Neural progenitor cell (in vitro differentiated cells): ENCODE measurements at places on chromosomes 2 and 18. TPM values are rescaled to one million over a fixed set of nuclear protein-coding genes. Genes with fewer than 3 reads are reported as not detected.

GREB1L gene
- 251 and 278 TPM in 2 replicates for total RNA-seq

DNA sequence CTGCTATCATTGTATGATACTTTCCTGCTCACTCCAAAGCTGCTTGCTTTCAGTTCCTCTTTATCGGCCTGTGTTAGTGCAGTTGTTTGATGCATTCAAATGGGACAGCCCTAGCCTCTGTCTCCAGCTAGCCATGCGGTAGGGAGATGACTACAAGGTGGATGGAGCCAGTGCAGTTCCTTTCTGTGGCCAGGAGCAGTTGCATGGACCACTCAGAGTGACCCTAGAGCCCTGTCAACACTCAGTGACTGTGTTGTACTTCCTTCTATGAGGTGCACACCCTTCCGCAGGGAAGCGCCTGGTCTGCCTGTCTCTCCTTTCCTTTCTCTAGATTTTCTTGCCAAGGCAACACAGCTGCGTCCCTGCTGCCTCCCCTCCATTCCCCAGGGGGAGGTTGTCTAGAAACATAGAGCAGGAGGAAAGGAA lies 33.8 kb downstream of the KCNS3 start:
- no peak overlapping the region for H3K27ac ChIP-seq
- no peak overlapping the region for H3K4me3 ChIP-seq
- no peaks in the 10 kb centered on the region for H3K36me3 ChIP-seq
- H3K4me1 ChIP-seq: no peaks in the 10 kb centered on the region

GRCh38 chr2:86226070-86226469 lies 26.8 kb downstream of the MRPL35 start:
- no peak for DNase-seq
- no peak overlapping the region for H3K27ac ChIP-seq
- H3K36me3 ChIP-seq: no peaks in the 10 kb centered on the region
- no peak overlapping the region for H3K4me3 ChIP-seq
- peaks cover 15% of the 10 kb centered on the region for H3K4me1 ChIP-seq

DNA sequence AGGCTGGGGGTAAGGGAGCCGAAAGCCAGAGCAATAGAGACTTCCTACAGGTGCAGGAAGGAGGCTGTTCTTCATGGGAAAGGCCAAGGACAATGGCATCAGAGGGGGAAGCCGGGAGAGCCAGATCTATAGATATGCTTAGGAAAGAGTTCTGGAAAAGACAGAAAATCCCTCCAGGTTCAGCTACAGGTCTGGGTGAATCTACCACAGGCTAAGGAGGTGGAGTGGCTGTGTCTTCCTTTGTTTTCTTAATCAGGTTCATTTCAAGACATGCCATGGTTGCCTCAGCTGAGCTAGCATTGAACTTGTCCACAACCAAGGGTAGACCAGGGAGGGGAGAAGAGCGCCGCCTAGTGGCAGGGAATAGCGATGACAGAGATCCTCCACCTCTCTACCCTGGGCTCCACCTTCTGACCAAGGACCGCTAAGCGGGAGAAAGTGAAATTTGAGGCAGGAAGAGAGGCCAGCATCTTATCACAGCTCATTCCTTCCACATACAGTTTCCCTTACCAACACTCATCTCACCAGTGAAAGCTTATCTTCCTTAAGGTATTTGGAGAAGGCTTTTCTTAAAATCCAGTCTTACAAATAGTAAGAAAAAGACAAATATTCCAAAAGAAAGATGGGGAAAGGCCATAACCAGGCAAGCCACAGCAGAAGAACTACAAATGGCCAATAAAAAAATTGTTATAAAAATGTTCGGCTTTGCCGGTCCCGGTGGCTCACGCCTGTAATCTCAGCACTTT lies 74.2 kb downstream of the VIT start:
- H3K27ac ChIP-seq: no peak overlapping the region
- H3K36me3 ChIP-seq: no peaks in the 10 kb centered on the region
- no peaks in the 10 kb centered on the region for H3K4me1 ChIP-seq
- H3K4me3 ChIP-seq: no peak overlapping the region

GRCh38 chr2:75986617-75987016 lies 275.9 kb upstream of the GCFC2 start:
- peaks cover 10% of the 10 kb centered on the region for H3K4me1 ChIP-seq
- no peak overlapping the region for H3K4me3 ChIP-seq
- no peak overlapping the region for H3K27ac ChIP-seq
- DNase-seq: no peak
- no peaks in the 10 kb centered on the region for H3K36me3 ChIP-seq
- H3K27me3 ChIP-seq: no peaks in the 10 kb centered on the region

UGT1A6 gene
- total RNA-seq: not detected in 2 replicates

CTIF gene
- total RNA-seq: 14.7 and 17.6 TPM in 2 replicates

DNA sequence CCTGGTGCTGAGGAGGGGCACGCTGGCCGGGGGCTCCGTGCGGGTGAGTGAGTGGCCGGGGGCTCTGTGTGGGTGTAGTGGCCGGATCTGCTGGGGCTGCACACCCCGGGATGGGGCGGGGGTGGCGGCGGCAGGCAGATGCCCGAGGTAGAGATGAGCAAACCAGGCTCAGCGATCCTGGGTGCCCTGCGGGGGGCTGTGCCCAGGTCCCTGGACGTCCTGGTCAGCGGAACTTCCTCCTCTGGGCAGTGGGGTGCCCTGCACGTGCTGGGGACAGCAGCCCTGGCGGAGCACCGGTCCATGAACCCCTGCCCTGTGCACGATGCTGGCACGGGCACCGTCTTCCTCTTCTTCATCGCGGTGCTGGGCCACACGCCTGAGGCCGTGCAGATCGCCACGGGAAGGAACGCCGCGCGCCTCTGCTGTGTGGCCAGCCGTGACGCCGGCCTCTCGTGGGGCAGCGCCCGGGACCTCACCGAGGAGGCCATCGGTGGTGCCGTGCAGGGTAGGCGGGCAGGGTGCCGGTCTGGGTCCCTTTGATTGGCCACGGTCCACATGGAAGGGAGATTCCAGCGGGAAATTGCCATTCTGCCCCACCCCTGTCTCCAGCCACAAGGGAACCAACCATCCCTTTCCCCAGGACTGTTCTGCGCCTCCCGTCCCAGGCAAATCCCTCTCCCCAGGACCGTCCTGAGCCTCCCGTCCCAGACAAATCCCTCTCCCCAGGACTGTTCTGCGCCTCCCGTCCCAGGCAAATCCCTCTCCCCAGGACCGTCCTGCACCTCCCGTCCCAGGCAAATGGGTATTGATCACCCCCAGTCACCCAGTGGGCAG lies 5.9 kb downstream of the NEU4 start:
- H3K4me3 ChIP-seq: no peak overlapping the region
- DNase-seq: peak; percentile 39
- H3K36me3 ChIP-seq: no peaks in the 10 kb centered on the region
- H3K27me3 ChIP-seq: no peaks in the 10 kb centered on the region
- peaks cover 17% of the 10 kb centered on the region for H3K4me1 ChIP-seq
- no peak overlapping the region for H3K27ac ChIP-seq

GKN1 gene
- total RNA-seq: not detected in 2 replicates

DNA sequence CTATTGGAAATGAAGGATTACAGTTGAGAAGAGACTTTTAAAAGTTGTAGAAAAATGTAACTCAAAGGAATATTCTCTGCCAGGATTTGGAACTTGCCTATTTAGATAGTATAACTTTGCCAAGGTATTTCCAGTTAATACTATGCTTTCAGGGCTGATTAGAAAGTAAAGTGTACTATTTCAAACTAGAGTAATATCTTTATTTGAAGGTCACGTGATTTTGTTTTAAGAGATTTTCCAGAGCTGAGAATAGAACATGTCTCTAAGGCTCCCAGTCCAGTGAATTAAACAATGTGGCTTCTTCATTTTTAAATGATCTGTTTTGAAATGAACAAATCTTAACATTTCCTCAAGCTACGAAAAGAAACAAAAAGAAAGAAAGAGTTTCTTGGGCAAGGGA lies 53.9 kb downstream of the CCDC148 start:
- no peak overlapping the region for H3K27ac ChIP-seq
- no peaks in the 10 kb centered on the region for H3K27me3 ChIP-seq
- H3K4me1 ChIP-seq: no peaks in the 10 kb centered on the region
- DNase-seq: no peak
- no peaks in the 10 kb centered on the region for H3K36me3 ChIP-seq
- H3K4me3 ChIP-seq: no peak overlapping the region

SRD5A2 gene
- not detected in 2 replicates for total RNA-seq

DNA sequence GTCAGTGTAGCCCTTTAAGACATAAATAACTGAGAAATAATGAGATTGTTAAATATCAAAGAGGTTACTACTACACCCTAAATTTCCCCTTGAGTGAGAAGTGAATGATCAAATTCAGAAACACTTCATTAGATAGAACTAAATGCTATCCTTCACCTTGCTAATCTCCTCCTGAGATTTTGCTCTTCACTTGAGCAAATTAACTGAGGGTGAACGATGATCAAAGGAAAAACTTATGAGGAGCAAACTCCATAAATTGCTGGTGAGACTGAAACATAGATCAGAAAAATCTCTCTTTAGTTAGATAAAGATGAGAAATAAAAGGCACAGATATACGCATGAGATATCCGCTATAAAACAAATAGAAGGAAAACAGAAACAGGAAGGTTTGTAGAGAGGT lies 63.1 kb upstream of the TANC1 start:
- H3K27me3 ChIP-seq: no peaks in the 10 kb centered on the region
- no peaks in the 10 kb centered on the region for H3K36me3 ChIP-seq
- H3K4me3 ChIP-seq: no peak overlapping the region
- H3K27ac ChIP-seq: no peak overlapping the region

LDLRAD4 gene
- 0.28 and 0.65 TPM in 2 replicates for total RNA-seq

PRR30 gene
- not detected in 2 replicates for total RNA-seq

BOLL gene
- total RNA-seq: not detected in 2 replicates

DNA sequence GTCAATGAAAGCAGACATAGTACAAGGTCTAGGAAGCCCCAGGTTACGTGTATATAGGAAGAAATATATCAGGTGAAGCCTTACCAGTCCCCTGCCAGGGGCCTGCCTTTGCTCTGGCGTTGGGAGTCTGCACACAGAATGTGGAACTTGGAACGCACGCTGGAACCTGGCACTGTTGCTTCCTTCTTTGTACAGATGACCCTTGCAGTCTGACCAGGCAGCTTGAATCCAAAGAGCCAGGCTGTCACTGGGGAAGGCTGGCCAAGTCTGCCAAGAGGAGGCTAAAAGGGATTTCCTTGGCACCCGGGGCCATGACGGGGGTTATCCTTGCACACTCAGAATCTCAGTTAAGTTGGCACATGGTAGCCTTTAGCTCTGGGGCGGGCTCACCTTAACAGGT lies 39.5 kb downstream of the TMEM247 start:
- no peaks in the 10 kb centered on the region for H3K4me1 ChIP-seq
- H3K4me3 ChIP-seq: no peak overlapping the region
- no peak for DNase-seq
- H3K36me3 ChIP-seq: no peaks in the 10 kb centered on the region

MERTK gene
- 4.6 and 6.1 TPM in 2 replicates for total RNA-seq

GLI2 gene
- 9.4 and 39.6 TPM in 2 replicates for total RNA-seq

GRCh38 chr2:72032481-72033041 lies 115.1 kb downstream of the CYP26B1 start:
- H3K4me1 ChIP-seq: no peaks in the 10 kb centered on the region
- DNase-seq: no peak
- no peaks in the 10 kb centered on the region for H3K27me3 ChIP-seq
- no peak overlapping the region for H3K27ac ChIP-seq
- H3K4me3 ChIP-seq: no peak overlapping the region

- H3K27me3 ChIP-seq: no peaks in the 10 kb centered on the region
- DNase-seq: no peak
- H3K27ac ChIP-seq: no peak overlapping the region
- no peaks in the 10 kb centered on the region for H3K4me1 ChIP-seq
- no peak overlapping the region for H3K4me3 ChIP-seq
- no peaks in the 10 kb centered on the region for H3K36me3 ChIP-seq
Observed at GRCh38 chr2:98468621-98469236, 24.1 kb downstream of the INPP4A start.

DNA sequence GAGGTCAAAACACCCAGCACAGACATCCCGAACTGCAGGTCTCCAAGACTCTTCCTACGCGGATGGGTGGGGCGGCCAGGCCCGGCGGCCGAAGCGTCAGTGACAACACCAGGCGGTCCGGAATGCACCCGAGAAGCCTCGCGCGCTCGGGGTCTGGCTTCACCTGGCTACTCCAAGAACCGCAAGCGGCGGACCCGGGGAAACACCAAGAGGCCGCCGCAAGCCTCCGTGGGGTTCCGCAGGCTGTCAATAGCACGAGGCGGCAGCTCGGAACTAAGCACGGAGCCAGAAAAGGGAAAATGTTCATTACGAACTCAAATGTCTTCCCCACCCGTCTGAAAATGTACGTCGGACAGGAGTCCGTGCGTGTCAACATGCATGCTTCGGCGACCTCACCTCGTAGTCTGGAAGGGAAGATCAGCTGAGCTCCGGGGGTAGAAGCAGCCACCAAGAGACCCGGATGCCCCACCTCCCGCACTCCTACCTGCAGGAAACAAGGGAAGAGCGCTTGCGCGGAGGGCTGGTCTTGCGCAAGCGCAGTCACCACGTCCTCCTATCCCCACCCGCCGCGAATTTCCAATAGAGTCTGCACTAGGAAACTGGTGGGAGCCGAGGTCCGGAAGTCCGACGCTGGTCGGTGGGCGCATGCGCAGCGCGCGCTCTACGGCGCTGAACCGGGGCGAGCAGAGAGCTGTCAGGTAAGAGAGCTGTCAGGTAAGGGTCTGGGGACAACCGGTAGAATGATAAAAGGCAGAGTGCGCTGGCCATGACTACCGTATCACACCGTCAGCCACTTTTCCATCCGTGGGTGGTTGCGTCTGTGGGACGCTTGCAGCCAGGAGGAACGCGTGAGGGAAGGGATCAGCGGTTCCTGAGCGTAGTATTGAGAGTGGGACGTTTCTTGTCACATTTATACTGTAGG lies at the start of the genes GPATCH11 and HEATR5B:
Gene GPATCH11 (plus strand): TSS at position 646 of the 922 bp plus-strand sequence. CDS start 3,864 bp downstream, outside the sequence.
Gene HEATR5B (minus strand): TSS at position 500 of the 922 bp plus-strand sequence. CDS start 958 bp downstream, outside the sequence.
- H3K27me3 ChIP-seq: no peaks in the 10 kb centered on the region
- peak within 1 kb of the TSS; percentile 63 for H3K4me3 ChIP-seq
- peak; percentile 98 for DNase-seq

- H3K4me3 ChIP-seq: no peak overlapping the region
- DNase-seq: no peak
- no peaks in the 10 kb centered on the region for H3K36me3 ChIP-seq
- H3K27ac ChIP-seq: no peak overlapping the region
- H3K27me3 ChIP-seq: peaks cover 9% of the 10 kb centered on the region
- peaks cover 24% of the 10 kb centered on the region for H3K4me1 ChIP-seq
Observed at GRCh38 chr2:136113209-136113971, 4.6 kb downstream of the CXCR4 start.

DNA sequence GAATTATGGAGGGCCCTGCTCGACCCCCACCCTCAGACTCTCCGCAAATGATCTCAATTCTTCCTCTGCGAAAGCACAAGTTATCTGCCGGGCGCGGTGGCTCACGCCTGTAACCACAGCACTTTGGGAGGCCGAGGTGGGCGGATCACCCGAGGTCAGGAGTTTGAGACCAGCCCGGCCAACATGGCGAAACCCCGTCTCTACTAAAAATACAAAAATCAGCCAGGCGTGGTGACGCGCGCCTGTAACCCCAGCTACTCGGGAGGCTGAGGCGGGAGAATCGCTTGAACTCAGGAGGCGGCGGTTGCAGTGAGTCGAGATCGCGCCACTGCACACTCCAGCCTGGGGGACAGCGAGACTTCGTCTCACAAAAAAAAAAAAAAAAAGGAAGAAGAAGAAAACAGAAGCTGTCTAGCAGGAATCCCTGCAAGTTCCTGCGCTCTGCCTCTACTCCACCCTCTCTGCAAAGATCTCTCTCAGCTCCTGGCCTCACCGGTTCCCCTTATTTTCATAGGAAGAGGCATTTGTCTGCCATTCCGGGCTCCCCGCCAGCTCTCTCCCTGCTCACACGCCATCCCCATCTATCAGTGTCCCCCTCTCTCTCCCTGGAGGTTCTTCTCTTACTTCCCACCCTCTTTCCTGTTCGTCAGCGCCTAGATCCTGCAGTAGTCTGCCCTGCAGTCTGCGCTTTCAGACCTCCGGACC lies 13.5 kb upstream of the COLEC12 start:
- no peak for DNase-seq
- no peak overlapping the region for H3K4me3 ChIP-seq
- no peaks in the 10 kb centered on the region for H3K27me3 ChIP-seq
- no peak overlapping the region for H3K27ac ChIP-seq
